Activated naive CD4-positive, alpha-beta T cell treated with Interleukin-2 at 50 U/mL for 16 hours (primary cell): ENCODE measurements at places on chromosomes 12 and 14.

GRCh38 chr12:8697476-8698131, at the start of gene RIMKLB:
Gene RIMKLB (plus strand): TSS chr12:8697991. CDS start chr12:8713867, 15,876 bp downstream.
- peak; percentile 80 for DNase-seq

DNA sequence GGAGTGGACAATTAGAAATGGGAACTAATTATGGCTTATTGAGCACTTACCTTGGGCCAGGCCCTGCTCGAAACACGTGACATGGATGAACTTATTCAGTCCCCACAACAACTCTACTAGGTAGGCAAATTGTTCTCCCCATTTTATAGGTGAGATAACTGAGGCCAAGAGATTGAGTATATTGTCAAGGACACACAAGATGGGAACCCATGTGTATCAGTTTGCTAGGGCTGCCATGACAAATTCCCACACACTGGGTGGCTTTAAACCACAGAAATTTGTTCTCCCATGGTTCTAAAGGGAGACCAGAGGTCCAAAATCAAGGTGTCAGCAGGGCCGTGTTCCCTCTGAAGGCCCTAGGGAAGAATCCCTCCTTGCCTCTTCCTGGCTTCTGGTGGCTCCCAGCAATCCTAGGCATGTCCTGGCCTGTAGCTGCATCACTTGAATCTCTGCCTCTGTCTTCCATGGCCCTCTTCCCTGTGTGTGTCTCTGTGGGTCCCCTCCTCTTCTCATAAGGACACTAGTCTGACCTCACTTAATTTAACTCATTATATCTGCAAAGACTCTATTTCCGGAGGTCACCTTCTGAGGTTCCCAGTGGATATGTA, 128.8 kb downstream of the CHST11 start:
- no peak for DNase-seq

DNA sequence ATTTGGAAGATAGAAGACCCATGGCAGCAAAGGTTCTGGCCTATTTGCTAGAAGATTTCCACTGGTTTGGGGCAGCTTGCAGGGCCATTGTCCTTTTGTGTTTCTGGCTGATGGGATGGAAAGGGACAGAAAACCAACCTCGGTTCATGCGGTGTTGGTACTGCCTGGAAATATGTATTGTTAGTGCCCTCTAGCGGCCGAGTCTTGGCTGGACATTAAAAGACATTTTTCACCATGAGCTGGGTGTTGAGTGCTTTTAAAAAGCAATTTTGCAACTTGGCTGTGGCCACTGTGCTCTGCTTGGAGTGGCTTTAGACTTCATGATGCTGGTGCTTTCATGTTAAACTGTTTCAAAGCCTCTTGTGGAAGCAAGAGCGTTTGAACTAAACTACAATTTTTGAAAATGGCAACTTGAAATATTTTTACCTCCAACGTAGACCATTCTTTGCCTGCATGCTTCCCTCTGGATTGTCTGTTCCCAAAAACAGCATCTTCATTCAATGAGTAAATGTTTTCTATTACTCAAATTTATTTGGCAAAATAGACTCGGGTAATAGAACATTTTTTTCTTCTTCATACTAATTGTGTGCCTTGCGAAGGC, 102.7 kb upstream of the TBX5 start:
- peak; percentile 57 for DNase-seq

DNA sequence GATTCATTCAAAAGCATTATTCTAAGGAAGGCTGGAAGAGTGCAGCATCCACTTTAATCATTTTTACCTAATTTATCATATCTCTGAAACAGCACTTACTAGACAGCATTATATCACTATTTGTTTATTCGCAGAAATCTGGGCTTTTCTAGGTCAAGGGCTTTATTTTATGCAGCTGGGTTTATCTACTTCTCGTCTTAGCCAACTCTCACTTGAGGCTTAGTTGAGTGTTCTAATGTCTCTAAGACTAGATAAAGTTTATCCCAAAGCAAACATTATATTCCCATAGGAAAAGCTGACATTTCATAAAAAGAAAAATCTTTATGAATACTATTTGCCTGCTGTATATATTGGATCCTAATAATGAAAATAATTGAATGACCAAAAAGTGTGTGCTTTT, 720.8 kb upstream of the FLRT2 start:
- no peak for DNase-seq

DNA sequence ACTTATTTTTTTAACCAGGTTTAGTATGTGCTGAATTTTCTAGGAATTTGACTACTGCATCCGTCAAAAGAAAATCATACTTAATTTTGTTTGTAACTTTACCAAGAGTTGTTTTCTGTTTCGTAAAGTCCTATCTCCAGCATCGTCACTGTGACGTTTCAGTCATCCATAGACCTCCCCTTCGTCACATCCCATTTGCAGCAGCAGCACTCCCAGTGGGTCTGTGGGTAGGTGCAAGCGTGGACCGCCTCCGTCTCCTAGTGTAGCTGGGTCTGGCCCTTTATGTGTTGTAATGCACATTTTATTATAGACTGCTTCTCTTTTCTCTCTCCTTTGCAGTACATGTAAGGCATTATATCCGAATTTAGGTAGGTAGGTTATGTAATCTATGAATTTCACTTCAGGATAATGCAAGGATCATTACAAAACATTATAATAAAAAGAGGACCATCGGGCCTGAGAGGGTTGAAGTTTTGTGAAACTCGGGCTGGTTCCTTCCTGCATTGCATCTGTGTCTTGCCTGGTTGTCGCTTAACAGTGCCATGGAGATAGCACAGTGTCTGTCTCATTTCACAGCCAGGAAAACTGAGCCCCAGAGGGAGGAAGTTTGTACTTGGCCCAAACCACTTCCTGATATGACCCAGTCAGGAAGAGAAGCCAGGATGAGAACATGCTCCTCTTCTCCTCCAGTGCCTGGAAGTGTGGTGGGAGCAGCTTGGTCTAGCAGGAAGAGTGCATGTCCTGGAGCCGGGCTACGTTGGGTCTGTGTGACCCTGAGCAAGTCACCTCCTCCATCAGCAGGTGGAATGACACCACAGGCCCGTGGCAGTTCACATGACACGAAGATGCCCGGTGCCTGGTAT, 41.3 kb downstream of the EVL start:
- peak; percentile 60 for DNase-seq

DNA sequence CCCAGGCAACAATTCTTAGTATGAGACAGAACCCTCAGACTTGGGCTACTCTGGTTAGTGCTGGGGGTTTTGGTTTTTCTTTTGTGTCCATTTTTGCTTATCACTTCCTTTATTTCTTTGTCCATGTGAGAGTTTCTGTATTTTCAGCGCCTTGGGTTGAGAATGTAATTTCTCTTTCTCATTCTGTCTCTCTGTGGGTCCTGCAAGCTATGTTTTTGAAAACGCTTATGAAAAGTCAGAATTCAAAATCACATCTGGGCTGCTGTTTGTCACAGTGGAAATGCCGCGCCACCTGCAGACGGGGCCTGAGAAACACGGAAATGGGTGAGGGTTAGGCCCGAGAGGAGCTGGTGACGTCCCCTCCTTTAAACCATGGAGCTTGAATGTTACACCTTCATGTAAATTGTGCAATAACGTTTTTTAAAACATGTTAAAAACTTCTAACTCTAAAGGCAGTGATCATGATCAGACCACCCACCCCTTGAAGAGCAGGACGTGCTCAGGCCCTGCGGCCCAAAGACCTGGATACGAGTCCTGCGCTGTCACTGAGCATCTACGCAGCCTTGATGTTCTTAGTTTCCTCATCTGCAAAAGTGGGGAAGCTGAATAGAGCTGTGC, 26.1 kb downstream of the JDP2 start:
- no peak for DNase-seq

DNA sequence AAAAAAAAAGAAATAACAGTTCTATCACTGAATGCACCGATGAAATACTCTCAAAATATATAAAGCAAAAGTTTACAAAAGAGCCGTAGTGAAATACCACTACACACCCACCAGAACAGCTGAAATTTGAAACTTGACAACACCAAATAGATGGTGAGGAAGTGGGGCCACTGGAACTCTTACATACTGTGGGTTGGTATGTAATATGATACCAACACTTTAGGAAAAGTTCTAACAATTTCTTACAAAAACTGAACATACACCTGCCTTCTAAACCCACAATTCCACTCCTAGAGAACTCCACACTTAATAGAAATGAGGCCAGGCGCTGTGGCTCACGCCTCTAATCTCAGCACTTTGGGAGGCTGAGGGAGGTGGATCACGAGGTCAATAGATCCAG, 14.1 kb downstream of the EIF5 start:
- no peak for DNase-seq

DNA sequence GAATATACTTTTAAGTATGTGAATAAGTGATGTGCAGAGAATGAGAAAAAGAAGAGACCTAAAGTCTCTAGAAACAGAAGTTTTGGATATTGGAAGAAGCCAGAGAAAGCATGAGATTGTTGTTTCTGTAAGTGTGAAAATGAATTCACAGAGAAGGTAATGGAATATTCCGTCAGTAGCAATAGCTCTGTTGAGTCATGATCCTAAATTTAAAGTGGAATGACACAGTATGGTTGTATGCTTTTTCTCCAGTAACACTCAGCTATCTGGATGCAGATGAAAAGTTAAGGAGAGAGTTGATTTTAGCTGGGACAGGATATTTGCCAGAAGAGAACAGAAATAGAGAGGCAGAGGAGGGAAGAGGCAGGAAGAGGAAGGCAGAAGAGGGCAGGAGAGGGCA, 1166.3 kb downstream of the GALC start:
- DNase-seq = no peak

DNA sequence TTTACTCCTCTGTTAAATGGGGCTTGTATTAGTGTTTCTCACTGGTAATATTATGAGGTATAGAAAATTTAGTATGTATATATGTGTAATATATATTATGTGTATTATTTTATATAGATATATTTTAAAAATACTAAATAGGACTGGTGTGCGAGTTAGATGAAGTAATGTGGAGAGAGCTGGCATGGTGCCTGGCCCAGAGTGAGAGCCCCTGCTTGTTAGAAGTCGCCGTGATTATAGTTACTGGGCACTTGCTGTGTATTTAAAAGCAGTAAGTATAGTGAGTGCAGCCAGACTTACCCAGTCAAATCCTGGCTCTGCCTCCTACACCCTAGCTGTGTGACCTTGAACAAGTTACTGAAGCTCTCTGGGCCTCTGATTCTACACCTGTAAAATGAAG, 48.0 kb downstream of the WSCD2 start:
- DNase-seq = no peak
